ENCODE measurements at places on chromosomes 11 and 22.

DNA sequence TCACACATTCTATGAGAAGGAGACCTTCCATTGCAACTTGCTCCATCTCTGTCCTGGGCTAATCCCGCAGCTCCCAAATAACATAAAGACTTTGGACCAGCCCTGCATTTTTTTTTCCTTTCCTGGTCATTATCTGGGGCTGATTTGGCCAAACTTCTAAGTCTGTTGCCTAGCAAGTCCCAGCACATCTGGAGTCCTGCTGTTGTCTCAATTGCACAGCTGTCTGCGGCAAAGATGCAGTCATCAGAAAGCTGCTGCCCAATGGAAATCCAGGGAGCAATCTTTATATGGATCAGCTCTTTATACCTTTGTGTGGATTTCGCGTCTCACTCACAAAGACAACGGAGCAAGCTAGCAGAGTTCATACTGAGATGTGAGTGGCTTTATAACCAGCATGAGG lies 105.9 kb downstream of the NXPE2 start:
- DNase-seq = no peak

DNA sequence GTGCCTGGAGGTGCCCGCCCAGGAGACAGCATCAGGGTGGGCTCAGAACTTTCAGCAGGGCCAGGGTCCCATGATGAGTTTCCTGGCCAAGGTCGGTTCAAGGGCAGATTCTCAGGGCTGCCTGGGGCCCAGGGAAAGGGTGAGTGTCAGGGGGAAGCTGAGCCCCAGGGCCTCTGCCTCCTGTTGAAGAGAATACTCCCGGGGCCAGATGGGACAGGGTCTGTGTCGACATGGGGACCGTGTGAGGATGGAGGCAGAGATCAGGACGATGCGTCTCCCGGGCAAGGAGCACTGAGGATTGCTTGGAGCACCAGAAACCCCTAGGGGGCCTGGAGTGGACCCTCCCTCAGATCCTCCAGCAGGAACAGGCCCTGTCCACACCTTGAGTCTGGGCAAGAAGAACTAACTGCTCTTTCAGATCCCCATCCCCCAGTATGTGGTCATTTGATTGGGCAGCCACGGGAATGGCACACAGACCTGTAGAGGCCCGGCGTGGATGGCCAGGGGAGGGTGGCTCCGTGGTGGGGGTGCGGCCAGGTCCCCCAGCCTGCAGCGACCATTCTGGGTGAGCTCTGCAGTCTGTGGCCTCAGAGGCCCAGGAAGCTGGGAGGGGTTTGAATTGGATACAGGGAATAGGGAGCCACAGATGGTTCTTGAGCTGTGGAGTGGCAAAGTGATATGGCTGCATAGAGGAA lies 1078.7 kb downstream of the BRD1 start:
- no peak for DNase-seq

DNA sequence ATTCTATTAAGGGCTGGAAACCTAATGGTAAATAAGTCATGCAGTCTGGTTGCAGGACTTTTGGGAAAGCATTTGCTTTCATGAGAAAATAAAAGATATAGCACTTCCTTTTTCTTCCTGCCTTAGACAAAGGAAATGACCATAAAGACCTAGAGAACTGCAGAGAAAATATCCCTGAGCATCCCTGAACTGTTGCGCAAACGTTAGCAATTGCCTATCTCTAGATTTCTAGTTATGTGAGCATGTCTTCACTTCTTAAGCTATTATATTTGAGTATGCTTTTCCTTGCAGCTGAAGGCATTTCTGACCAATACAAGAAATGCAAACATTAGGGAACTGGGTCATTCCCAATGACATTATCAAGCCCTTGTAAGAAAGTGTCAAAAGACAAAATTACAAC lies 110.6 kb downstream of the KIF18A start:
- DNase-seq = no peak

DNA sequence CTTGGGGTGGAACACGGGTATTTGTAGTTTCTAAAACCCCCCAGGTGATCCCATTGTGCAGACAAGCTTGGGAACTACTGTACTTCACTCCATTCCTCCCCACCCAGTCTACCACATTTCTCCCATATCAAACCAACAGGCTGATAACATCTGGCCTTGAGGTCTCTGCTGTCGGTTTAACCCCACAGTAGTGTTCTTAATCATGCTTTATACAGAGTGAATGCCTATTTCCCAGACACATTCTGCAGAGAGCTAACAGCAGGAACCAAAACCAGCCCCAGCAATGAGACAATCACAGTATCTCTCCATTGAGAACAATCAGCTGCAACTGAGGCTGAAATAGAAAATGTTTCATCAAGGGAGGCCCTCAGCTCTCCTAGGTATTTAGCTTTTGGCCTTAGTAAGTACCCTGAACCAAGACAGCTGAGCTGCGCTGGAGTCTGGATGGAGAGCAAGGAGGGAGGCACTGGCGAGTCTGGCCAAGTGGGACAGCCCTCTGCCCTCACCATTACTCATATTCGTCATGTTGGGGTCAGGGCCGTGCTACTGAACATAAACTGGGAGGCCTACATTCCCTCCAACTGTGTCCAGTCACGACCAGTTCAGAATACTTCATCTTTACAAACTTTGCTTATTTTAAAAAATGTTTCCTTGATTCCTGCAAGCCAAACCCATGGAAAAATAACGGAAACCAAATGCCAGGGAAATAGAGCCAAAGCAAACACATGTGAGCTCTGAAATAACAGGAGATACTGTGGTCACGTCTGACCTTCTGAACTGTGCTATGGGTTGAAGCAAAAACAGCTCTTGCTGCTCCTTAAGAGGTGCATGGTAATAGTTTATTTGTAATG lies 81.0 kb downstream of the CCDC34 start:
- DNase-seq = no peak

GRCh38 chr11:18684267-18684666 lies 14.3 kb upstream of the TMEM86A start:
- no peak for DNase-seq

DNA sequence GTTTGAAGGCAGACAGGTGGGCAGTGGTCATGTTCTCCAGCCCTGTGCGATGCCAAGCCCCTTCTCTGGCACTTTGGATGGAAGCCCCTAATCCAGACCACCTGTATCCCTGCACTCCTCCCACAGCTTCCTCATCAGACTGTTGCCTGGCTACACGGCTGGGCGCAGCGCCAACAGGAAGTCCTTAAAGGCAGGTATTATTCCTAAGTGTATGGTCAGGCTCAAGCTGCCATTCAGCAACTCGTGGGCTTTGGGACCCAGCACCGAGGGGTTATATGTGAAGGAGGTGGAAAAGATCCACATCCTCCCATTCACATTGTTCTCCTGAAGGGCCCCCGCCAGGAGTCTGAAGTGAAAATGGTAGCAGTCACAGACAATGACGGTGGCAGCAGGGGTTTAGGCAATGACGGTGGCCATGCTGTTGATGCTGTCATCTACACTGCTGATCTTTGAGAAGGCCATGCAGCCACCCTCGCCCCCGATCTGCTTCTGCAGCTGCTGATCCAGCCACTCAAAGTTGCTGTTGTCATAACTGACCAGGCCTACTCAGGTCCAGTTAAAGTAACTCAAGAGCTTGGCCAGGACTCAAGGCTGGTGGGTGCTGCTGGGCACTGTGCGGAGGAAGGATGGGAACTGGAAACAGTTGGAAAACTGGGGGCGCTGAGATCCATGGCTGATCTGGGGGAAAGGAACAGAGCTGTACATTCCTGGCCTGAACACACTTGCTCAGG lies 27.7 kb downstream of the OR6Q1 start:
- DNase-seq = no peak

GRCh38 chr11:88131764-88132470 lies 43.3 kb downstream of the RAB38 start:
- no peak for DNase-seq

DNA sequence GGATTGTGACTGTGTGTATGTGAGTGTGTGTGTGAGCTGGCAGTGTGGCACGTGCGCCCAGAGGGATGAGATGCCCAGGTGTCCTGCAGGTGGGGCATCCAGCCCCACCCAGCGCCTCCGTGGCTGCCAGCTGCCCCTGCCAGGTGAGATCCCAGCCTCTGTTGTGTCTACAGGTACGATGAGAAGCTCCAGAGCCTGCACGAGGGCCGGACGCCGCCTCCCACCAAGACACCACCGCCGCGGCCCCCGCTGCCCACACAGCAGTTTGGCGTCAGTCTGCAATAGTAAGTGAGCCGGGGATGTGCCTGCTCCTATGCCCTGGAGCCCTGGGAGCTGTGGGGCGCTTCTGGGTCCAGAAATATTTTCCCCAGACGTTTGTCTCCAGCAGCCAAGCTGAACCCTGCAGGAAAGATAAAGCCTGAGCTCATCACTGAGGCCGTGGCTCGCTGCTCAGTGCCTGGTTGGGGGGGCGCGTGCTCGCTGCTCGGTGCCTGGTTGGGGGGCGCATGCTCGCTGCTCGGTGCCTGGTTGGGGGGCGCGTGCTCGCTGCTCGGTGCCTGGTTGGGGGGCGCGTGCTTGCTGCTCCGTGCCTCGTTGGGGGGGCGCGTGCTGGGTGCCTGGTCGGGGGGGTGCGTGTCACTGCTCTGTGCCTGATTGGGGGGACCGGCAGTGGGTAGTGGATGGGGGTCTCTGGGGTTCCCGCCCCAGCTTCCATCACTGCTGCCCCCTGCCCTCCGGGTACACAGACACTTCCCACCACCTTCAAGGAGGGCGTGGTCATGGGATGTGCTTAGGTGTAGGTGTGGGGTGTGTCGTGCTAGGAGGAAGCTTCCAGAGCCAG lies 73.2 kb downstream of the ARHGAP8 start:
- DNase-seq = no peak

DNA sequence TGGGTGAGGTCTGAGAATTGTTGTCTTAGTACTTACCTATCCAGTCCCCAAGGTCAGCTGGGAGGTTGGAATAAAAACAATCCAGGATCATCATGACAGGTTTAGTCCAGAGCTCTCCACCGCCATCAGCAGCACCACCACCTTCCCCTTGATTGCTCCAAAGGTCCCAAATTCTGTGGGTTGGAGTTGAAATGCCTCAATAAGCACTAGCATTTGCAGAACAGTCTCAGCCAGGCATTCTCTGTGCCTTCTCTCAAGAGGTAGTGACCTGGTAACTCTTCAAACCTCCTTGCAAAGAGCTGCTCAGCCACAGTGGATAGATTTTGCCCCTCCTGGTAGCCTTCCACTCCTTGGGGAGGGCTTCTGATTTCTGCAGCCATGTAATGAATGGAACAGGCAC lies 69.6 kb downstream of the PRDM11 start:
- DNase-seq = no peak

- DNase-seq = no peak
Observed at GRCh38 chr22:46851941-46852340, 89.5 kb downstream of the TBC1D22A start.

DNA sequence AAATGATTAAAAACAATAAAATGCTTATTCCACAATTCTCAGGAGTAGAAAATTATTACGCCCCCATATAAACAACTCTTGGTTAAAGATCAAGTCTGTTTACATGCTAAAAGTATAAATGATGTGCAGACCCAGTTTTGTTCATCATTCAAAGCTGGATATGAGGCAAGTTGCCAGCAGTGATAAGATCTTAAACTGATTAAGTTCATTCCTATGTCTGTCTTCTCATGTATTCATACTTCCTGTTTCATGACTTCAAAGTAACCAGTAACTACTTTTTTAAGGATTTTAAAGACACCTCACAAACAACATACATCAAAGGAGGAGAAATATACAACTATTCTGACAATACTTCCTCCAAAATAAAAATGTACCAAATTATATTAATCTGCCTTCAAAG lies 55.0 kb upstream of the ARHGAP32 start:
- peak; percentile 49 for DNase-seq

- DNase-seq = no peak
Observed at GRCh38 chr11:129722529-129722928, 93.1 kb upstream of the TMEM45B start.

DNA sequence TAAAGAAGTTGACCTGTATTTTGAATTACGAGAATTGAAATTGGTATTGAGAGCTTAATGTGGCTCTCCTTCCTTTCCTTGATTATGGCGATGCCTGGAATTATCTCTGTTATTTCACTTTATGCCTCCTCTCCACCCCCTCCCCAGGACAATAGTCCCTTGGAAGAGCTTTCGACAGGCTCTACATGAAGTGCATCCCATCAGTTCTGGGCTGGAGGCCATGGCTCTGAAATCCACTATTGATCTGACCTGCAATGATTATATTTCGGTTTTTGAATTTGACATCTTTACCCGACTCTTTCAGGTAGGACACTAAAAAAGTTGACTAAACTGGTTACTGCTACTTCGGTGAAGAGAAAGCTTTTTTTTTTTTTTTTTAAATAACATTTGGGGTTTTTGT lies 43.2 kb downstream of the MCAM start:
- DNase-seq = no peak

- DNase-seq = no peak
Observed at GRCh38 chr11:90661233-90661632, 438.4 kb upstream of the CHORDC1 start.

All from KBM-7 (cell line).